Left lung (tissue), 14 donors: ENCODE measurements at places on chromosomes 7 and 10. TPM values are rescaled to one million over a fixed set of nuclear protein-coding genes. Genes with fewer than 3 reads are reported as not detected.
A peak's percentile ranks its signal among the peaks of the same experiment; 100 is the strongest.

GRCh38 chr7:42319631-42320030, 82.6 kb upstream of the GLI3 start:
- no peak for DNase-seq
- H3K4me3 ChIP-seq: no peak overlapping the region
- H3K27me3 ChIP-seq: no peaks in the 10 kb centered on the region
- no peaks in the 10 kb centered on the region for H3K36me3 ChIP-seq
- H3K4me1 ChIP-seq: no peaks in the 10 kb centered on the region

DNA sequence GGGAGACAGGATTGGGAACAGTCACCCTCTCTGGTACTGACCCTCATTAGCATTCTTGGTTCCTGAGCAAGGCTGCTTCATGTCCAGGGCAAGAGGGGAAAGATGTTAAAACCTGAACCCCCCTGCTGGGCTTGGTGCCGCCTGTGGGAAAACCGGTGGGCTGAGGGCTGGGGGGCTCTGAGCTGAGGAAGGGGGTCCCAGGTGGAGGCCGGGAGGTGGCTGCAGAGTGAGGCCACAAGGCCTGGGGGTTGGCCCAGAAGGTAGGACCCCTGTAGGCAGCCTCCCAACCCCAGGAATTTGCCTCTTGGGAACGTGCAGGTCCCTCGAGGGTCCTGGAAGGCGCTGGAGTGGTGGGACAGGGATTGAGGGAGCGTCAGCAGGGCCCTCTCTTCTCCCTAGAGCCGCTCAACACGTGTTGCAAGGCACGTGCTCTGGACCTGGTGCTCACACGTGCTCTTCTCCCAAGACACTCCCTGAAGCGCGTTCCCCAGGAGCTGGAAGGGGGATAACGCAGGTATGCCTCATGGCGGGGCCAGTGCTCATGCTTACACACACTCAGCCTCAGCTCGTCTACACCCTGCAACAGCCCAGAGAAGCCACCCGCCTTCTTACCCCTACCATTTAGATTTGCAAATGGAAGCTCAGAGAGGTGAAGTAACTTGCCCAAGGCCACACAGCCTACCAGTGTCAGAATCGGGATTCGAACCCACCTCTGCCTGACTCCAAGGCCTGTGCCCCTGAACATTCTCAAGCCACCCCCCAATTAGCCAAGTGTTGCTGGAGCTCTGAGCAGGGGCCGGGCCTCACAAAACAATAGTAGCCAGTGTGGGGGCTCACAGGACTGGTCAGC, 64.4 kb downstream of the LHPP start:
- no peak overlapping the region for H3K27ac ChIP-seq
- no peaks in the 10 kb centered on the region for H3K36me3 ChIP-seq
- peaks cover 24% of the 10 kb centered on the region for H3K4me1 ChIP-seq
- no peak overlapping the region for H3K4me3 ChIP-seq
- H3K27me3 ChIP-seq: no peaks in the 10 kb centered on the region

- no peak overlapping the region for H3K27ac ChIP-seq
- H3K4me1 ChIP-seq: peaks cover 49% of the 10 kb centered on the region
- no peaks in the 10 kb centered on the region for H3K36me3 ChIP-seq
- H3K4me3 ChIP-seq: no peak overlapping the region
Measured at GRCh38 chr7:131066635-131067034, 261.0 kb upstream of the MKLN1 start.

The NOS3 gene
- polyA plus RNA-seq: 11.0 TPM

GRCh38 chr7:67654642-67655041, 658.0 kb downstream of the TYW1 start:
- no peaks in the 10 kb centered on the region for H3K27me3 ChIP-seq
- no peak overlapping the region for H3K4me3 ChIP-seq
- H3K36me3 ChIP-seq: no peaks in the 10 kb centered on the region
- H3K27ac ChIP-seq: no peak overlapping the region
- H3K4me1 ChIP-seq: no peaks in the 10 kb centered on the region

DNA sequence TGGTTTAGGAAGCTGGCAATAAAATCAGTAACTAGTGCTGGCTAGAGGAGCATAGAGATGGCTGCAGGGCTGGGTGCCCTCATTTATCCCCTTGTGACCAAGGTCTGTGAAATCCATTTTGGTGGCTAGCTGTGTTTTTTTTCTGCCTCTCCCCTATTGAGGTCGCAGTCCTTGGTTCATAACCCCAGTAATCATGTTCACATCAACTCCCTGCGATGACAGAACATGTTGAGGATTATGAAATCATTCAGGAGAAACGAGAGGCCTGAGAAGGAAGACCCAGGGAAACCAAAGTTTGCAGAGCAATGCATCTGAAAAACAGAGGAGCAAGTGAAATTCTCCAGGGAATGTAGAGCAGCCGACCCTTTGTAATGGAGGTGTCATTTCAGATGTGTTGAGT, 126.9 kb downstream of the TACC2 start:
- no peak overlapping the region for H3K4me3 ChIP-seq
- no peak for DNase-seq
- H3K27ac ChIP-seq: no peak overlapping the region

GRCh38 chr10:128476368-128476725, 350.1 kb upstream of the MKI67 start:
- no peak for DNase-seq
- no peaks in the 10 kb centered on the region for H3K4me1 ChIP-seq

The ATXN7L1 gene
- 13.9 TPM for polyA plus RNA-seq

The BAMBI gene
- polyA plus RNA-seq: 150 TPM

GRCh38 chr7:119943942-119944600, 328.9 kb upstream of the KCND2 start:
- H3K36me3 ChIP-seq: no peaks in the 10 kb centered on the region
- H3K4me1 ChIP-seq: no peaks in the 10 kb centered on the region
- no peak for DNase-seq

The STEAP1 gene
- polyA plus RNA-seq: 1.5 TPM

DNA sequence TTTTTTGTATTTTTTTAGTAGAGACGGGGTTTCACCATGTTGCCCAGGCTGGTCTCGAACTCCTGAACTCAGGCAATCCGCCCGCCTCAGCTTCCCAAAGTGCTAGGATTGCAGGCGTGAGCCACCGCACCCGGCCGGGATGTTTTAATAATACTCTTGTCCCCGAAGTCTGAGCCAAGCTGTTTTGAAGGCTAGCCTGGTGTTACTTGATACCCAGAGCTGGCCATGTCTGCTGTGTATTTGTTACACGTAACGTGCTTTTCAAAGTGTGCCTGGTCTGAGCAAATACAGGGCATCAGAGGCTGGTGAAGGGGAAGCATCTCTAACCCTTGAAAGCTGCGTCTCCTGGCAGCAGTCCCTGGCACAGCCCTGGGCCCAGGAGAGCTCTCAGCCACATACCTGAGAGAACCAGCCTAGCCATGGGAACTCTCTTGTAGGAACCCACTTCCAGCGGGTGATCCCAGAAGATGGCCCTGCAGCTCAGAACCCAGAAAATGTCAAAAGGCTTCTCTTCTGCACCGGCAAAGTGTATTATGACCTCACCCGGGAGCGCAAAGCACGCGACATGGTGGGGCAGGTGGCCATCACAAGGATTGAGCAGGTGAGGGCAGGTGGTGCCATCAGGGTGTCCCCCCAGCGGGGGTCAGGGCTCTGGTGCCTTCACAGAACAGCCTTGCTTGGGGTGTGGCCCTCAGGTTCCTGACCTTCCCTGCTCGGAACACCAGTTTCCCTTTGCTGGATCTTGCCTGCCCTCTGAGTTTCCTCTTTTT, 41.7 kb upstream of the ZMIZ2 start:
- no peak for DNase-seq
- H3K27ac ChIP-seq: no peak overlapping the region
- no peaks in the 10 kb centered on the region for H3K4me1 ChIP-seq
- H3K36me3 ChIP-seq: no peaks in the 10 kb centered on the region
- no peaks in the 10 kb centered on the region for H3K27me3 ChIP-seq

The CPXM2 gene
- polyA plus RNA-seq: 3.8 TPM

GRCh38 chr10:119115926-119116325, 12.0 kb downstream of the DENND10 start:
- peaks cover 82% of the 10 kb centered on the region for H3K36me3 ChIP-seq
- H3K4me3 ChIP-seq: no peak overlapping the region
- no peaks in the 10 kb centered on the region for H3K27me3 ChIP-seq
- DNase-seq: no peak

DNA sequence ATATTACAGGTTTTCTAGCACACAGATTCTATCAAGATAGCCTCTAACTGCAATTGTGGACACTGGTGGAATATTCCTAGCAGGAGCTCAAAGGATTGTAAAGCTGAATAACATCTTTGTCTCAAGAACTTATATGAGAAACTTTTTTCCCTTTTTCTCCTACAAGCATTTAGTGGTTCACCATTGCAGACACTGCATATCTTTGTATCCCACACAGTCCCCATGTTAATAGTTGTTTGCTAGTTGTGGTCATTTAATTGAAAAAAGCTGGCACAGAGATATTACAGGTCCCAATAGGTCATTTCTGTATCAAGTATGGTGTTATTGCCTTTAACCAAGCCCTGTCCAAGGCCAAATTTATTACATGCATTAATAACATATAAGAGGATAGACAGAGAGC, 226.2 kb upstream of the TCF7L2 start:
- H3K36me3 ChIP-seq: no peaks in the 10 kb centered on the region
- no peak for DNase-seq
- H3K4me3 ChIP-seq: no peak overlapping the region
- no peak overlapping the region for H3K27ac ChIP-seq
- H3K27me3 ChIP-seq: no peaks in the 10 kb centered on the region

The FKBP6 gene
- polyA plus RNA-seq: not detected

DNA sequence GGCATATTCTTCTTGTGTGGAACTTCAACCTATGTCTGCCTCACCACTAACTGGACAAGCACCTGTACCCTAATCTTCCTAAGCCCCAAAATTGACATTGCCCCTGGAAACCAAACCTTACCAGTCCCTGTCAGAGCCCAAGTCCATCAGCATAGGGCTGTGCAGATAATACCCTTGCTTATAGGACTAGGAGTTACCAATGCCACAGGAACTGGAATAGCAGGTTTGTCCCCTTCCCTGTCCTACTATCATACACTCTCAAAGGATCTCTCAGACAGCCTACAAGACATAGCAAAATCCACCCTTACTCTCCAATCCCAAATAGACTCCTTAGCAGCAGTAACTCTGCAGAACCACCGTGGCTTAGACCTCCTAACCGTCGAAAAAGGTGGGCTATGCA, 19.8 kb downstream of the ZNF107 start:
- no peaks in the 10 kb centered on the region for H3K4me1 ChIP-seq
- no peak for DNase-seq
- peak overlapping the region; percentile 66 for H3K27ac ChIP-seq
- H3K4me3 ChIP-seq: no peak overlapping the region
- H3K36me3 ChIP-seq: peaks cover 78% of the 10 kb centered on the region
- no peaks in the 10 kb centered on the region for H3K27me3 ChIP-seq

GRCh38 chr7:50226145-50226544, 78.4 kb upstream of the IKZF1 start:
- no peak overlapping the region for H3K27ac ChIP-seq
- DNase-seq: no peak
- no peaks in the 10 kb centered on the region for H3K36me3 ChIP-seq

The DYNC1I1 gene
- 11.1 TPM for polyA plus RNA-seq

DNA sequence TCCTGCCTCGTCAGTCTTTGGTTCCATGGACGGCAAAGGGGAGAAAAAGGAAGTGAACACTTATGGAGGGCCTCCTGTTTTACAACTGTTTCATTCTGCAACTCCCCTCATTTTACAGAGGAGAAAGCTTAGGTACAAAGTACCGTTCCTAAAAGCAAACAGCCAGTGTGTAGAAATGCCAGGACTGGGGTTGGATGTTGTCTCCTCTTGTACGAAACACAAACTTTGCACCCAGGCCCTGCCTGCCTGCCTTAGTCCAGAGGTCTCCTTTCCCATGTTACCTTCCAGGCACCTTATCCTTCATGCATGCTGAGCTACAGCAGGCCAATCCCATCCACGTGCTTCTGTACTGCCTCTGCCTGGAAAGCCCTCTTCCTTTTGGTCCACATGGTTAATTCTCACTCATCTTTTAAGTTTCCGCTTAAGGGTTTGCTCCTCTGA, 86.0 kb downstream of the ICA1 start:
- no peaks in the 10 kb centered on the region for H3K36me3 ChIP-seq
- H3K4me1 ChIP-seq: peaks cover 3% of the 10 kb centered on the region
- H3K27ac ChIP-seq: no peak overlapping the region
- H3K4me3 ChIP-seq: no peak overlapping the region
- H3K27me3 ChIP-seq: no peaks in the 10 kb centered on the region

The GALNT17 gene
- 15.8 TPM for polyA plus RNA-seq

- no peak for DNase-seq
- H3K27me3 ChIP-seq: no peaks in the 10 kb centered on the region
- H3K4me3 ChIP-seq: no peak overlapping the region
Measured at GRCh38 chr10:116984202-116984990, 20.6 kb downstream of the SHTN1 start.

DNA sequence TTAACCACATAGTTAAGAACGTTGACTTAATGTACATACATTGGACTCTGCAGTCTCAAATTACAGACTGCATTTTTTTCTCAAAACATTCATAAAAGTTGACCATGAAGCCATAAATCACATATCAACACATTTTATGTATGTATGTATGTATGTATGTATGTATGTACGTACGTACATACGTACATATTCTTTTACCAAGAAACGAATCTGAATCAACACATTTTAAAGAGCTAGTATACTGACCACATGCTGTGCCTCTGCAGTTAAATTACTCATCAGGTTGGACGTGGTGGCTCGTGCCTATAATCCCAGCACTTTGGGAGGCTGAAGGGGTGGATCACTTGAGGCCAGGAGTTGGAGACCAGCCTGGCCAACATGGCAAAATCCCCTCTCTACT, 105.8 kb downstream of the GPR158 start:
- no peaks in the 10 kb centered on the region for H3K27me3 ChIP-seq
- H3K36me3 ChIP-seq: no peaks in the 10 kb centered on the region
- DNase-seq: no peak

The TFEC gene
- polyA plus RNA-seq: 1.3 TPM

DNA sequence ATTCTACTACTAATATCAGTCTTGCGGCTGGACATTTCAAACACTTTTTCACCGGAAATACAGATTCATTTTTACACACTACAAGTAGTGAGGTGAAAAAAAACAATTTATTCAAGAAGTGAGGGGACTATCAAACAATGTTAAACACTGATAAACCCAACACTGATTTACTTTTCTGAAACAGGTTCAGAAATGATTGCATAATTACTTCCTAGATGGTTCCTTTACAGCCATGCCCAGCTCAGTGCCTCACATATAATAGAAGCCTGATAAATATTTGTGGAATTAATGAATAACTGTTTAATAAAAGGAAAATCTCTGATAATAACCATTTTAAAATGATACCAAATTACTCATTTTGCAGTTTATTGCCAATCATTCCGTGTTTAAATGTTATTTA, 34.6 kb downstream of the FRA10AC1 start:
- no peaks in the 10 kb centered on the region for H3K27me3 ChIP-seq
- no peaks in the 10 kb centered on the region for H3K36me3 ChIP-seq
- DNase-seq: no peak
- no peaks in the 10 kb centered on the region for H3K4me1 ChIP-seq

DNA sequence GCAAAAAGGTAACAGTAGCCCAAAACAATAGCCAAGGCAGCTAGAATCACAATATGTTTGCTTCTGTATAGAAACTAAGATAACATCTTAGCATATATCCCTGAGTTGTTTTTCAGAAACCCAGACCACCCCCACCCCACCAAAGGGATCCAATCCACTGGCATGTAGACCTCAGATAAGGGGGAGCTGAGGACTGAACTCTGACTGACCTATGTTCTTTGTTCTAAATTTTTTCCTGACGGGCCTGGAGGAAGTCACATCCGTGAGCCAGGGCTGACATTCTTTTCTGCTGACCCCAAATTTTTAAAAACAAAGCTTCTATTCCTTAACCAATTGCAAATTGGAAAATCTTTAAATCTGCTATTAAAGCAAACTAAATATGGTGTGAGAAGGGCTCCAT, 493.9 kb upstream of the IGFBP3 start:
- H3K27ac ChIP-seq: no peak overlapping the region
- H3K36me3 ChIP-seq: no peaks in the 10 kb centered on the region
- H3K4me3 ChIP-seq: no peak overlapping the region
- H3K4me1 ChIP-seq: no peaks in the 10 kb centered on the region
- DNase-seq: no peak
- H3K27me3 ChIP-seq: no peaks in the 10 kb centered on the region
